ENCODE measurements at places on chromosomes 6 and 20.
A peak's percentile ranks its signal among the peaks of the same experiment; 100 is the strongest.

DNA sequence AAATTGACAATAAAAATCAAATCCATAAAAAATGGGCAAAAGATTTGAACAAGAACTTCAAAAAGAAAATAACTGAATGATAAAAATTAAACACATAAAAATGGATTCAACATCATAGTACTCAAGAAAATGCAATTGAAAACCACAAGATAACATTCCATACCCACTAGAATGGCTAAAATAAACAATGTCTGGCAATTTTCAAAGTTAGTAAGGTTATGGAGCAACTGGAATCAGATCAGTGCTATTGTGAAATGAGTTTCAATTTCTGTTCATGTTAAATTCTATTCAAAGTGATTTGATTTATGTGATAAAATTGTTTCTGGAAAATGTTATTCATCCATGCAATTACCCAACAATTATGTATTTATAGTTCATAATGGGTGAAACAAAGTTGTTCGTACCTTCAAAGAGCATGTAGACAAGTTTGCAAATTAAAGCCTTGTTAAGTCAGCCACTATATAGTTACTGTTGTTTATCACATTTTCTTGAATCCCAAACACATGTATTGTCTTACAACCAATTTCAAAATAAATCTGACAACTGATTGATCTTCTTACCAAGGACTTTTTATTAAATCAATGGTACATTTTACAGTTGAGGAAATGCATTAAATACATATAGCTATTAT lies 151.5 kb upstream of the CENPW start:
- DNase-seq = no peak

DNA sequence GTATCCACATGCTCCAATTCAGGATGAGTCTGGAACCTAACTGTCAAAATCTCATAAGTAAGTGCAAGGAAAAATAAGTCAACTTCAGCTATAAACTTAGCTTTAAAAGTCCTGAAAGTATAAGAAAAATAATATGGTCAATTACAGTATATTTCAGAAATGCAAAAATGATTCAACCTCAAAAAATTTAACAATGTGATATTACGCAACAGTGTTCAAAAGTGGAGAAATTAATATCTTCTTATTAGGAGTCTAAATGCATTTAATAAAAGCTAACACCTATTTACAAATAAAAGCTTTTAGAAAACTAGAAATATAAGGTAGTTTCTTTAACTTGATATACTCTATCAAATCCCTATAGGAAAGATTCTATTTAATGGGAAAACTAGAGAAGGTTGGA lies 111.2 kb upstream of the OPRM1 start:
- DNase-seq = no peak

GRCh38 chr6:72412709-72413044 lies 209.2 kb upstream of the KCNQ5 start:
- no peak for DNase-seq

- DNase-seq = no peak
Observed at GRCh38 chr20:9031991-9032390, 36.9 kb upstream of the PLCB4 start.

DNA sequence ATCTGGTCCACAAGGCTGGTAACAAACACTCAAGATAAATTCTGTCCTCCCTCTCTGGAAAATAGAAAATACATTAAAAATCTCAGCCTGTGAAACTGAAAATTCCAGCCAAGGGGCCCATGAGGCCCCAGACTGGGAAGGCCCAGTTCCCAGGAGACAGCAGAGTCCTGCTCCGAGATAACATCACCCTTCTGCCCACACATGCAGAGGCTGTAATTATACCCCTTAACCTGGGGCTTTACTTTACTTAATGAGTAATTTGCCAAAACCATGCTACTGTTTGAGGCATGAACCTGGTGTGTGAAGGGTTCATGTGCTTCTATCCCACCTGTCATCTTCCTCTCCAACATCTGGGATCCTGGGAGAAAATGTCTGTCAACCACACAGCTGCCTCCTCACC lies 398.9 kb upstream of the SULF2 start:
- no peak for DNase-seq

DNA sequence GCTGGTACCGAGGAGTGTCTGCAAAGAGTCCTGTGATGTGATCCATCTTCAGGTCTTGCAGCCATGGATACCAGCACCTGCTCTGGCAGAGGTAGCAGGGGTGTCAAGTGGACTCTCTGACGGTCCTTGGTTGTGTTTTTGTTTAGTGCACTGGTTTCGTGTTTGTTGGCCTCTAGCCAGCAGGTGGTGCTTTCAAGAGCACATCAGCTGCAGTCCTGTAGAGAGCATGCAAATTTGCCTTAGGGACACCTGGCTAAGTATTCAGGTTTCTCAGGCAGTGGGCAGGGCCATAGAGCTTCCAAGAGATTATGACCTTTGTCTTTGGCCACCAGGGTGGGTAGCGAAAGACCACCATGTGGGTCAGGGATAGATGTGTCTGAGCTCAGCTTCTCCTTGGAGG lies 14.5 kb upstream of the RGS17 start:
- no peak for DNase-seq

DNA sequence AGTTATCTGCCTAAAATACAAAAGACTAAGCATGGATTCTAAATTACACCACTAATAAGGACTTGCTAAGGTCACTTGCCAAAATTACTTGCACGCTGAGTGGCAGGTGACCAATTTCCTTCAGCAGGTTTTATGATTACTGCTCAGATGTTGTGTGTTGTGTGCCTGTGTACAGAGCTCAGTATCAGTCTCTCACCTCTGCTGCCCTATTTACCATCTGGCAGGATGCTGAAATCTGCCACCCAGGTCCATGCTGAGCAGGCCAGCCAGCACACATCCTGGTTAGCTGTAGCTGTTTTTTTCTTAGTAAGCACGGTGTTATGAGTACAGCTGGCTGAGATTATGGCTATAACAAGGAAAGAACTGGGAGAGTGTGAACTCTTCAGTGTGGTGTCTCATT lies 34.0 kb downstream of the ELOVL4 start:
- no peak for DNase-seq

- peak; percentile 67 for DNase-seq
Observed at GRCh38 chr6:129748212-129748900, 38.4 kb upstream of the ARHGAP18 start.

DNA sequence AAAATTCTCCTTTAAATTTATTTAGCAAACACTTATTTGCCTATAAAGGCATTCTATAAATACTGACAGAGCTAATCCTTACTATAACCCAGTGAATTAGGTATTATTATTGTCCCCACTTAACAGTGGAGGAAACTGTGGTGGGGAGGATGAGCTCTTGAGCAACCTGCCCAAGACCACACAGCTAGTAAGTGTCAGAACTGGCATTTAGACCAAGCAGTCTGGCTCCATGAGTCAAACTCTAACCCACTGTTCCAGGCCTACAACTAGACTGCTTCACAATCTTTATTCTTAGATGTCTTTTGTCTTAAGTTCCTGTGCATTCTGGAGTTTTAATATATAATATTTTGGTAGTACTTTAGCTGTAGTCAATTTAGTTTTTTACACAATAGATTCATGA lies 530.8 kb downstream of the BCKDHB start:
- no peak for DNase-seq

DNA sequence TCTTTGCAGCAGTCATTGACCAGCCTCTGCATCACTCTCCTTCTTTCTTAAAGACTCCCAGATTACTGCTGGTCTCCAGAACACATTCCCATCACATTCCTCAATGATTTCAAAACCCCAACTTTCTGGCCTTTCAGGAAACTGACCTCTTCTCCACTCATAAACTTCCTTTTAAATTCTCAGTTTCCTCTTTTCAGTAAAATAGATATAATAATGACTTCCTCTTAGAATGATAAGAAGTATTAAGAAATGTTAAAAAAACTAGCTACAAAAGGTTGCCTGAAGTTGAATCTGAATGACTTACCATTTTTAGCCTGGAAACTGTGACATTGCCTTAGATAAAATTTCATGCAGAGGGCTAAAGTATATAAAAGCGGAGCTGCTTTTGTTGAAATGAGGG lies 239.3 kb downstream of the OGFRL1 start:
- DNase-seq = no peak

- DNase-seq = no peak
Observed at GRCh38 chr6:159152041-159152440, 17.2 kb upstream of the FNDC1 start.

GRCh38 chr20:10369723-10370090 lies 64.3 kb downstream of the MKKS start:
- DNase-seq = no peak

DNA sequence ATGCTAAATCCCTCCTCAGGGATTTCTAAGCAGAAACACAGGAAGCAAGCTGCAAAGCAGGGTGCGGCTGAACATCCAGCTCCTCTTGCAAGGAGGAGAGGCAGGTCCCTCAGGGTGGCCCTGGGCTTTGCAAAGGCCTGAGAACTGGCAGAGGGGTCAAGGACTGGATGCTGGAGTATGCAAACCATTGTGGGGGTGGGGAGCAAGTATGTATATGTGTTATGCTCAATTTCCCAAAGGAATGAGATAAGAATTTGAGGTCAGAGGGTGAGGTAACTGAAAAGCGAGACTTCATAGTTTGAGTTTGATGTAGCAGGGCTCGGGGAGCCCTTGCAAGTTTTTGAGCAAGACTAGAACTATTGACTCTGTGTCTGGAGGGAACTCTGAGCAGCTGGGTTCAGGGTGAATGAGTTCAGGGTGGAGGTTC lies 11.2 kb downstream of the SLC22A2 start:
- no peak for DNase-seq

GRCh38 chr6:52494298-52495072 lies 74.3 kb downstream of the EFHC1 start:
- DNase-seq = no peak

GRCh38 chr6:78511009-78511408 lies 356.3 kb upstream of the IRAK1BP1 start:
- DNase-seq = no peak

GRCh38 chr6:76565932-76566331 lies 493.5 kb upstream of the IMPG1 start:
- DNase-seq = no peak

GRCh38 chr20:50220894-50221365 lies 30.3 kb downstream of the CEBPB start:
- no peak for DNase-seq

- peak; percentile 64 for DNase-seq
Observed at GRCh38 chr6:158072083-158072721, 90.5 kb downstream of the SYNJ2 start.

- DNase-seq = no peak
Observed at GRCh38 chr6:18676548-18676947, 289.4 kb downstream of the RNF144B start.

GRCh38 chr6:85110943-85111342 lies 338.9 kb upstream of the NT5E start:
- DNase-seq = no peak

- DNase-seq = no peak
Observed at GRCh38 chr6:149285626-149286025, 31.9 kb upstream of the TAB2 start.

- DNase-seq = no peak
Observed at GRCh38 chr6:154382740-154383139, 26.1 kb upstream of the IPCEF1 start.

DNA sequence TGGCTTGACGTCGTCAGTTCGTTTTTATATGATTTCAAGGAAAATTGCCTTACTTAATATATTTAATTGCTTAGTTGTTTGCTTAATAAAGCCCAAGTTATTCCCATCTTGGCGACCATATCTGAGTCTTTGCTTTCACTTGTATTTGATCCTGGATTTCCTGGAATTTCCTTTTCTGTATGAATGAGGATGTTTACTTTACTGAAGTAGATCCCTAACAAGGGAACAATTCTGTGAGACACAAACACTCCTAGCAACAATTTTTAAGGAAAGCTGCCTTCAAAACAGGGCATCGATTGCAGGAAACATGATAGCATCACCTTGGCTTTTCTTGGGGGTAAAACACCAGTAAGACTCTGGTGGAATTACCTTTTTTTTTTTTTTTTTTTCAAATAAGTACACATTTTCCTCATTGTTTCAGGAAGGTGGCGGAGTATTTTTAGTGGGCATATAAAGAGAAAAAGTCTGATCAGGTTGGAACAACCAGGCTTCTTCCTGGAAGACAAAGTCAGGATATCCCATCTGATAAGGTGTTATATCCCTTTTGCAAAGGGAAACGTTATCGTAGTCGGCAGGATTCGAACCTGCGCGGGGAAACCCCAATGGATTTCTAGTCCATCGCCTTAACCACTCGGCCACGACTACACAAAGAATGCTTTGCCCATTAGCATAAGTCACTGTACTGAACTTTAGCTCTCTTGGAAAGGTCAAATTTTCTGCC lies 68.5 kb upstream of the ZNF184 start:
- DNase-seq = no peak

GRCh38 chr20:25061103-25061799 lies 3.3 kb upstream of the ACSS1 start:
- DNase-seq = no peak

DNA sequence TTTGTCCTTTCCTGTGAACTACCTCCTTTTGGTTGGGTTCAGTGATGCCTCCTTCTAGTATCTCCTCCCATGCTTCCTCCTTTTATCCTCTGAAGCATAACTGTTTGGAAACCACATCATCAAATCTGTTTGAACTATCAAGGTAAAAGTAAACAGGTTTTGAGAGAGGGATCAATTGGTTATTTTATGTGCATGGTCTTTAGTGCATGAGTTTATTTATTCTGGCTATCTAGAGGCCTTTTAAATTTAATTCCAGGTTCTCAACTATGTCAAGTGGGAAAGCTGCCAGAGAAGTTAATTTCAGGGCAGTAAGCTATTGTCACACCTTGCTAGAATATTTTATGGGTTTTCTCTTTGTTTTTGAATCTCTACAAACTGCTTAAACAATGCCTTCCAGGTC lies 54.1 kb downstream of the WASF1 start:
- DNase-seq = no peak

- no peak for DNase-seq
Observed at GRCh38 chr6:104711371-104711770, 148.3 kb downstream of the HACE1 start.

DNA sequence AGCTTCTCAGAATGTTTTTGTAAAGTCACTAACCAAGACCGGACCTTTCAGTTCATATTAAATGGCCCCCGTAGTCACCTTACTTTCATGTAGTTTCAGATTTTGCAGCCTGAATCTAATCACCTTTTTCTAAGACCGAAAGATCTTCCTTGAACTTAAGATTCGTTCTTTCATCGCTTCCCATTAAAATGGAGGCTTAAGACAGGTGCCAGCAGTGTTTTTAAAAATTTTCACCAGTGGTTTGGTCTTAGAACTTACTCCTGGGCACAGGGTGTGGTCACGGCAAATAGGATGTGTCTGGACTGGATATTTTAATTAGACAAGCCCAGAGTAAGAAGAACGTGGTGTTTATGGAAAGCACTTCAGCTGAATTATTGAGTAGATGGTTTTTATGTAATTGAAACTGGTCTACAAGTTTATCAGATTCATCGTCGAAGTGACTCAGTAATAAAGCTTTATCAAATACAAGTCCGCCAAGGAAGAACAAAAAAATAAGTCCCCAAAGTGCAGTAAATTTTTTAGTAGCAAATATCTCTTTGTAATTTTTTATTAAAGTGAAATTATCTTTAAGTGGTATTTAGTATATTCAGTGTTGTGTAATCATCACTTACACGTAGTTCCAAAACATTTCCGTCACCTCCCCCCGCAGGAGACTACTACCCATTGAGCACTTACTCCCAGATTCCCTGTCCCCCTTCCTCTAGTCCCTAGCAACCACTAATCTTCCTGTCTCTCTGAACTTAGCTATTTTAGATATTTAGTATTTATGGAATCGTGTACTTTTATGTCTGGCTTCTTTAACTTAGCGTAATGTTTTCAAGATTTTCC lies 868 bp downstream of the SRSF3 start:
- peak; percentile 23 for DNase-seq
